ENCODE measurements at places on chromosomes 5 and 9.

DNA sequence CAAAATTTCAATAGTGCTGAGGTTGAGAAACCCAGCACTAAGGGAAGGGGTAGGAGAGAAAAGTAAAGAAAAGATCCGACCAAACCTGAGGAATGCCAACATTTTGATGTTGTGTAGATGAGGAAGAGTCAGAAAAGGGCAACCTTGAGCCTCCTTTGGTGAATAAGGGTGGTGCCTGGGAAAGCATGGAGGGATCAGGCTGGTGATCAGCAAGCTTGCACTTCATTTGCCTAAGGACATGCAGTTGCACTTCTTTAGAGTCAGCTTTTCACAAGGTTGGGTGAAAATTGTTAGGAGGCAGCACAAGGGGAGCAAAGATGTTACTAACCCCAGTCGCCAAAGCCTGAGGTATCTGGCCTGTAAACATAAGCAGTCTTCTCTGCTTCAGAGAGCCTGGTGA lies 20.4 kb downstream of the ATP6V0E1 start:
- no peak for DNase-seq

DNA sequence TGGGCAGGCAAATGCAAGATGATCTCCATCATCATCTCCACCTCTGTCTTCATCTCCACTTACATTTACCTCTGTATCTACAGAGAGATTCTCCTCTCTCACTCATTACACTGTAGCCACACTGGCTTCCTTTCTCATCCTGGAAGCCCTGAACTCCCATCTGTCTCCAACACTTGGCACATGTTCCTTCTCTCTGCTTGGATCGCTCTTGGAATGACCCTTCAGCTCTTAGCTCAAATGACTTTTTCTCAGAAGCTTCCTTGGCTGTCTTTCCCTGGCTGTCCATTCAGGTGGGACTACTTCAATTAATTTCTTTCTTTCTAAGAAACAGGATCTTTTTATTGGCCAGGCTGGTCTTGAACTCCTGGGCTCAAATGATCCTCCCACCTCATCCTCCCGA lies 120.0 kb upstream of the KLF4 start:
- no peak for DNase-seq

DNA sequence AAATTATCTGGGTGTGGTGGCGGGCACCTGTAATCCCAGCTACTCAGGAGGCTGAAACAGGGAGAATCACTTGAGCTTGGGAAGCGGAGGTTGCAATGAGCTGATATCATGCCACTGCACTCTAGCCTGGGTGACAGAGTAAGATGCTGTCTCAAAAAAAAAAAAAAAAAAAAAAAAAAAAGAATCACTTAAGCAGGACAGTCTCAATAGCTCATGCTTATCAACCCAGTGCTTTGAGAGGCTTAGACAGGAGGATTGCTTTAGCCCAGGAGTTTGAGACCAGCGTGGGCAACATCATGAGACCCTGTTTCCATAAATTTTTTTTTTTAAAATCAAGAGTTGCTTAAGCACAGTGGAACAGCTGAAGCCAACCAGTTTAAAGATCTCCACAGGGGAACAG lies 42.6 kb downstream of the LEAP2 start:
- DNase-seq = no peak

DNA sequence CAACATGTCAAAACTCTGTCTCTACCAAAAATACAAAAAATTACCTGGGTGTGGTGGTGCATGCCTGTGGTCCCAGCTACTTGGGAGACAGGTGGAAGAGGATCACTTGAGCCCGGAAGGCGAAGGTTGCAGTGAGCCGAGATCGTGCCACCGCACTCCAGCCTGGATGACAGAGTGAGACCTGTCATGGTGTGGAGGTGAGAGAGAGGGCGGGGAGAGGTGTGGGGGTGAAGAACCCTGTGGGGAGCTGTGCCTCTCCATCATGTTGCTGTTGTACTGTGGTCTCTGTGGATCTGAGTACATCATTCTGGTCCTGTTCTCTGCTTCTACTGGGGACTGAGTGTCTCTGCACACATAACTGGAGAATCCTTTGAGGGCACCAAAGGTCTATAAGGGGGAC lies 11.3 kb upstream of the SLC34A1 start:
- DNase-seq = no peak
